Diencephalon (tissue), 1 donor: ENCODE measurements at places on chromosomes 6 and 20. TPM values are rescaled to one million over a fixed set of nuclear protein-coding genes. Genes with fewer than 3 reads are reported as not detected.

SNTA1 gene
- total RNA-seq, result 22.1 TPM

CGAS gene
- total RNA-seq, result 1.6 TPM

SCAND1 gene
- total RNA-seq, result 26.5 TPM

TDRD6 gene
- total RNA-seq, result 0.46 TPM

LY86 gene
- total RNA-seq, result 5.5 TPM
